ENCODE measurements at places on chromosomes 4 and X.

DNA sequence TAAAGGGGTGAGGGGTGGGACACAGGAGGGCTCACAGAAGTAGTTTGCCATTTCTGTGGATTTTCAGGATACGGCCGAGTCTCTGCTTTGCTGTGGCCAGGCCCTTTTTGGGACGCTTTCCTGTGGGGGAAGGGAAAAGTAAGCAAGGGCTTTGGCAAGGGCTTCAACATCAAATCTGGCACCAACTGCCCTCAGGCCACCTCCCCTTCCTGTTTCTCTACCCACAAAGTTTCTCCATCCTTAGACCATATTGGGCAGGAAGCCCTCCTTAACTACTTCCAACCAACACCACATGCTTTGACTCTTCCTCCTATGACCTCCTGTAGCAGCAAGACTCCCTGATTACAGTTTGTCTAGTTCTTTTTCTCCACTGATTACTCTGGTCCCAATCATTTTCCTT, 105.1 kb downstream of the PHF8 start:
- DNase-seq = no peak

GRCh38 chr4:168541266-168541953, 44.6 kb downstream of the PALLD start:
- no peak for DNase-seq

DNA sequence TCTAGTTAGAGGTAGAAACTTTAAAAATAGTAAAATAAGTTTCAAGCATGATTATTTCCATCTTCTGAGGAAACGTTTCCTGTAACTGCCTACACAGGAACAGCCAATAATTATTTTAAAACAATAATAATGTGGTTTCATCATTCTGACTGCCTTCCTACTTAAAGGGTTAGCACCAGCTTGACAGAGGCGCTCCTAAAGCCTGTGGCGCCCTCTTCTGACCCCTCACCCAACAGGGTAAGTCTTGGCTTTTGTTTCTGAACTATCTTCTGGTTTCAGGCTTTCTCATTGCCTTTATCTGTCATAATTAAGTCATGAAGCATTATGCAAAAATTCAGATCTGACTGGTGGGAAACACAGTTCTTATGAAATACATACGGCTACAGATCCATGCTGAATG, 96.7 kb downstream of the ITM2A start:
- DNase-seq = no peak

DNA sequence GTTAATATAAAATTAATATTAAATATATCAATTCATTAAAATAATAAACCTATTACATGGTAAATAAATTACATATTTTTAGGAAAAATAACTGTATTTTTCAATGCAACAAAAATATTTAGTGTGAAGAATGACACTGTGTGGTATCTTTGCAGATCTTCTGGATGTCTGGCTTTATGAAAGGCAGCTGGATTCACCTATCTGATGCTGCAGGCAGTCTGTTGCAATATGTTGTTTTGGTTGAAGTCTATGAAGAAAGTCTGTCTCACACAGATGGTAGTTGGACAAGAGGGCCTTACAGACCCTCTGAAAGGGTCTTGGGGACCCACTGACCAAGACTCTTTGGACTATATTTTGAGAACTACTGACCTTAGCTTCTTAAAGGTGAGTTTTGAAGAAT, 89.1 kb upstream of the TMEM150C start:
- DNase-seq = no peak

DNA sequence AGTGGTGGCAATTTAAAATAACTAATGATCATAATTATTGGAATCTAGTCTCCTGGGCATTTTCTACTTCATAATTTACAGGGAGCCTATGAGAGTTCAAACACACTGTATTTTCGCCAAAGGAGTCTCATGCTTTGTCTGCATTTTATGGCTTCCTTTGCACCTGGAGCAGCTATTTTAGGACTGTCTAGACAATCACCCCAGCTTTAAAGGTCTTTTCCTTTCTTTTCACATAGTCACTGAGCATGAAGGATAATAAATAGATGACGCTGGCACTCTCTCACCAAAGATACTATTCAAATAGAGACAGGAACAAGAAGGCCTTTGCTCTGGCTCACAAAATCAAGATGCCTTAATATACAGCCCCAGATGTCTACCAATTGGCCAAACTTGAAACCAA, 43.0 kb downstream of the AMELX start:
- no peak for DNase-seq

DNA sequence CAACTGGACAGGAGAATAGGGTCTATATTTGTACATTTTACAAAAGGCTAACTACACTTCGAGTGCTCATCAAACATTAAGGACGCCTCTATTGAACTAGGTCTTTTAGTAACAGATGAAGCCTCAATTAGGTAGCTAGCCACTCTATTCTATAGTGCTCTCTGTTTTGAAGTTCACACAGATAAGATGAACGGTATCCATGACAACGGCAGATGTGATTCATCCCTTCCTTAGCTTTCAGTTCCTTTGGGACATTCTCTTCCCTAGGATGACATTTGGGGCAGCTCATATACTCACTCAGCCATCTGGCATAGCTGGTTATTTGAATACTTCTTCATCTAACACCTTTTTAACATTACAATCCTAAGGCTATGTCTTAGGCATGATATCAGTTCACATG, 62.4 kb upstream of the WDFY3 start:
- DNase-seq = no peak

DNA sequence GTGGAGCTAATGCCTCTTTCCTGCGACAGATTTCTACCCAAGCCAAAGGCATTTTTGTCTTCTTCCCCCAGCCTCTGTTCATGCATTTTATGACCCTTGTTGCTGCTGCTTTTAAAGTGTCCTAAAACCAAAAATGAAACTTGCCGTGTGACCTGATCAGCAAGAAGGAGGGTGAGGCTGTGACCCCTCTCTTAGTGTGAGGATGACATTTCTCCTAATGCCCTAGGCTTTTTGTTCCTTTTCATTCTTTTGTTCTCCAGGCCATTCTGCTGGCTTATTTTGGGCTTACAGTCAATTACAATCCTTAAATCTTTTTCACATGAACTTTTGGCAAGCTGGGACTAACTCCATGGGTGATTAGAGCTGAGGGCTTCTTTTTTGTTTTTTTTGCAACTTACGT, 34.4 kb downstream of the PTTG2 start:
- DNase-seq = no peak

- no peak for DNase-seq
These were observed 6.3 kb upstream of the ADGRA3 start for GRCh38 chr4:22522206-22522605.

DNA sequence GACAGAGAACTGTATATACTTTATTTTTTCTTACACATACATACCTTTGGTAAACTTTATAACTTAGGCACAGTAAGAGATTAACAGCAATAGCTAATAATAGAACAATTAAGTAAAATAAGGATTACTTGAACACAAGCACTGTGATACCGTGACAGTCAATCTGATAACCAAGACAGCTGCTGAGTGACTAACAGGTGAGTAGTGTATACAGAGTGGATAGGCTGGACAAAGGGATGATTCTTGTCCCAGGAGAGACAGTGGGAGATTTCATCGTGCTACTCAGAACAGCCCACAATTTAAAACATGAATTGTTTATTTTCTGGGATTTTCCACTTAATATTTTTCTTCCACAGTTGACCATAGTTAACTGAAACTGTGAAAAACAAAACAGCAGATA, 411.8 kb downstream of the PPP1R2C start:
- no peak for DNase-seq

DNA sequence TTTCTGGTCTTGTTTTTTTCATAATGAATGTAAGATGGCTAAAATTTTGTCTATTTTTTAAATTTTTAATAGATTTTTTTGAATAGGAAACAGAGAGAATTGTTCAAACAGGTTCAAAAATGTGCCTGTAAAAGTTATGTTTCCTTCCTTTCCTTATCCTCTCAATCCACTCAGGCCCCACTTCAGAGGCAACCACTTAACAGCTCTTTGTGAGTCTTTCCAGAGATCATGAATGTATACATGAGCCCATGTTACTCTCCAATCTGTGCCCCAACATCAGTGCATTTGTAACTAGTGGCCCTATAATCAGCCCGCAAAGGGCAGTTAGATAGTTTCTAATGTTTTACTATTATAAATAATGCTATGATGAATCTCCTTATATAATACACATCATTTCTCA, 14.0 kb downstream of the CFI start:
- DNase-seq = no peak

DNA sequence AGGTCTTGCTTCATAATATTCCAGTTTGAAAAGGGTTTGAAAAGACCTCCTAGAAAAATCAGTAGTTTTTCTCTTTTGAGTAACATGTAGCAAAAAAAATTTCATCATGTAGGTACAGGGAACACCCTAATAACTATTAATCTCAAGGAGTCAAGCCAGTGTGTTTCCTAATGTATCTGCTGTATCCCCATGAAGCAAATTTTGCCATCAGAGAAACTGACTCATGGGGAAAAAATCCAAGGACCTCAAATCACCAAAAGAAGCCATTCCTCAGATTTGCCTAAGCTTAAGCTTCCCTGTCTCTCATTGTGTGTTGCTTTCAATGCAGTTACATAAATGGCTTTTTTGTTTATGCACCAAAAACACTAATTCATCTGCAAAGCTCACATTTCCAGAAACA, 29.7 kb downstream of the F9 start:
- no peak for DNase-seq

DNA sequence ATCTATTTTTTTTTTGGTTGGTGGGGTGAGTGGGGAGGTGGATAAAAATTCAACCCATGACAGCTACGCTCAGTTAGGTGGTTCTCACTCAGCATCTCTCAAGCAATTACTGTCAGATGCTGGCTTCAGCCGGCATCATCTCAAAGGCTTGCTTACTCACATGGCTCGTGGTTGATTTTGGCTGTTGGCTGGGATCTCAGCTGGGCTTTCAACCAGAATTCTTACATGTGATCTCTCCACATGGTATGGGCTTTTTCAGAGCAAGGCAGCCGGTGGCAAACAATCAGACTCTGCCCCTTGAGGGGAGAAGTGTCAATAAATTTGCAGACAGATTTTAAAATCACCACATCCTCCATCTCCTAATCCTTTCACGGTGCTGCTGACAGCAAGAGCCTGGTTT, 47.2 kb downstream of the SLC34A2 start:
- no peak for DNase-seq

GRCh38 chrX:145552643-145553042, 265.0 kb upstream of the SLITRK2 start:
- no peak for DNase-seq

- no peak for DNase-seq
These were observed 396.7 kb downstream of the FSTL5 start for GRCh38 chr4:161767116-161767515.

DNA sequence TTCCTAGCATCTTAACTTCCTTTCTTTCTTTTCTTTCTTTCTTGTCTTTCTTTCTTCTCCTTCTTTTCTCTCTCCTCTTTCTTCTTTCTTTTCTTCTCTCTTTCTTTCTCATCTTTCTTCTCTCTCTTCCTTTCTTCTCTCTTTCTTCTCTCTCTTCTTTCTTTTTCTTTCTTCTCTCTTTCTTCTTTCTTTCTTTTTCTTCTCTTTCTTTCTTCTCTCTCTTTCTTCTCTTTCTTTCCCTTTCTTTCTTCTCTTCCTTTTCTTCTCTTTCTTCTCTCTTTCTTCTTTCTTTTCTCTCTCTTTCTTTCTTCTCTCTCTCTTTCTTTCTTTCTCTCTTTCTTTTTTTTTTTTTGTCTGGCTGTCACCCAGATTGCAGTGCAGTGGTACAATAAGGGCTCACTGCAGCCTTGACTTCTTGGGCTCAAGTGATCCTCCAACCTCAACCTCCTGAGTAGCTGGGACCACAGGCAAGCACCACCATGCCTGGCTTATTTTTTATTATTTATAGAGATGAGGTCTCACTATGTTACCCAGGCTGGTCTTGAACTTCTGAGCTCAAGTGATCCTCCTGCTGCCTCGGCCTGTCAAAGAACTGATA, 17.5 kb downstream of the NMU start:
- no peak for DNase-seq
